ENCODE measurements at places on chromosomes 2 and 18.

- peak; percentile 99 for ATAC-seq
Observed at GRCh38 chr18:56890632-56891031, 239.5 kb downstream of the WDR7 start.

DNA sequence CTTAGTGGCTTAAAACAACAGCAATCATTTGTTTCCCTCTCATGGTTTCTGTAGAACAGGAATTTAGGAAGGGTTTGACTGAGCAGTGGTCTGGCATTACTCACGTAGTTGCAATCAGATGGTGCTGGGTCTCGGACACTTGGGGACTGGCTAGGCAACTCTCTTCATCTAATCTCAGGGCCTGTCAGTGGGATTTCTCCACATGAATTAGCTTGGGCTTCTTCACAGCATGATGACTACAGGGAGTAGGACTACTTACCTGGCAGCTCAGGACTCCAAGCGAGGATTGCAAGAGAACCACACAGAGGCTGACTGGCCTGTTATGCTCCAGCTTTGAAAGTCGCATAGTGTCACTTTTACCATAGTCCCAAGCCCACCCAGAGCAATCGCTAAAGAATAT lies 125.1 kb downstream of the TTC27 start:
- ATAC-seq, result no peak

DNA sequence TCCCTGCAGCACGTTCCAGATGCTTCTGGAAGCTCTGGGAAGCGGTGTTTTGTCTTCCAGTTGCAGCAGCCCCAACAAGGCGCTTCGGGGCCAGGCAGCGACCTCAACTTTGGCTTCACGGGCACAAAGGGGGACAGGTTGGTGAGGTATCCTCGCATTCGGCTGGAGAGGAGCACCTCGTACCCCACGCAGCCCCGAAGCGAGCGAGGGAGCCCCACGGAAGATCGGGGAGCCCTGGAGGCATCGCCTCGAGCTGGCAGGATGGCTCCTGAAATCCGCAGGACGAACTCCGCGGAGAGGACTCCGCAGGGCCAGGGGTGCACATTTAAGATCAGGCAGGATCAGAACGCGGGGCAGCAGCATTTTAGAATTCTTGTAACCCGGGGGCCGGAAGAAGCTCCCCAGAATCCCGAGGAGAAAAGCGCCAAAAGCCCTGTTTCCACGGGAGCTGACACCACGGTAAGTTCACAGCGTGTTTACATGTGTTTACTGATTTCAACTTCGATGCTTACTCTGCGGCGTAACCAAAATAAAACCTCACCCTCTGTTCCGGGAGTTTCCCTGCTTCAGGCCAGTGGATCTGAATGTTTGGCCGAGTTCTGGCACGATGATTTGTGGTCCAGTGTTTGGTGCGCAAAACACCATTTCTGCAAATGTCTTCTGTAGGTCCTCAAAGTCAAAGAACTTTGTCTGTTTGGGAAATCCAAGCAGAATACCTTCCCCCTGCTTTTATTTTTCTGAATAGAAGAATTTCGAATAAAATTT lies 212.5 kb downstream of the NEDD4L start:
- no peak for ATAC-seq

DNA sequence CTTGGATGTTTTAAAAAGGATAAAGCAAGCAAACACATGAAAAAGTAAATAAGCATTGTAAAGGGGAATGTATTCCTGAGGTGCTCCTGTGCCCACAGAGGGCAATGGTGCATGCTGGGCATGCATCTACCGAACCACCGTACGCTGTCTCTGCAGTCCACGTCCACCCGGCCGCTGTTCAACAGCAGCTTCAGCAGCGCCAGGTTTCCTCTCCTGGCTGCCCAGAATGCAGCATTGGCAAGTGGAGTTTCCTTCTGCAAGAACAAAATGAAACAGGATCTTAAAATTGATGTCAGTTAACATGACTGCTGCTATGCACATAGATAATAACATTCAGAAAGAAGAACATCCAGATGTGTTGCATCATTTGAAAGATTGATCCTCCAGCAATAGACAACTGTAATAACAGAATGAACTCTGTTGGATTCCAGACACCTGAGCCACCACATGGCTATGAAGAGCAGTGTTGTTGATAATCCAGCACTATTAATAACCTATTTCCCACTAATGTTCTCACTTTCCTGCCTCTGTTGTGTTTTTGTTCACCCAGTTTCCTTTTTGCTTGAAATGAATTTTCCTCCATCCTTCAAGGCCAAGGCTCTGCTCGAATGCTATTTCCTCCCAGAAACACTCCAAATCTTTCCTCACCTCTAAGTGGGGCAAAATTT lies 13.6 kb downstream of the ANKRD29 start:
- no peak for ATAC-seq

GRCh38 chr2:127515383-127515915 lies 10.8 kb downstream of the IWS1 start:
- ATAC-seq, result no peak

GRCh38 chr2:102657770-102658169 lies 38.4 kb downstream of the SLC9A2 start:
- ATAC-seq, result no peak

GRCh38 chr2:45904946-45905631 lies 253.6 kb downstream of the PRKCE start:
- no peak for ATAC-seq

GRCh38 chr2:176536439-176537133 lies 267.3 kb downstream of the MTX2 start:
- ATAC-seq, result no peak

DNA sequence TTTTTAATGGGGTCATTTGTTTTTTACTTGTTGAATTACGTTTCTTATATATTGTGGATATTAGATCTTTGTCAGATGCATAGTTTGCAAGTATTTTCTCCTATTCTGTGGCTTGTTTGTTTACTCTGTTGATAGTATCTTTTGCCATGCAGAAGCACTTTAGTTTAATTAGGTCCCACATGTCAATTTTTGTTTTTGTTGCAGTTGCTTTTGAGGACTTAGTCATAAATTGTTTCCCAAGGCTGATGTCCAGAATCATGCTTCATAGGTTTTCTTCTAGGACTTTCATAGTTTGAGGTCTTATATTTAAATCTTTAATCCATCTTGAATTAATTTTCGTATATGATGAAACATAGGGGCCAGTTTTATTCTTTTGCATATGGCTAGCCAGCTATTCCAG lies 13.2 kb downstream of the PIKFYVE start:
- no peak for ATAC-seq

DNA sequence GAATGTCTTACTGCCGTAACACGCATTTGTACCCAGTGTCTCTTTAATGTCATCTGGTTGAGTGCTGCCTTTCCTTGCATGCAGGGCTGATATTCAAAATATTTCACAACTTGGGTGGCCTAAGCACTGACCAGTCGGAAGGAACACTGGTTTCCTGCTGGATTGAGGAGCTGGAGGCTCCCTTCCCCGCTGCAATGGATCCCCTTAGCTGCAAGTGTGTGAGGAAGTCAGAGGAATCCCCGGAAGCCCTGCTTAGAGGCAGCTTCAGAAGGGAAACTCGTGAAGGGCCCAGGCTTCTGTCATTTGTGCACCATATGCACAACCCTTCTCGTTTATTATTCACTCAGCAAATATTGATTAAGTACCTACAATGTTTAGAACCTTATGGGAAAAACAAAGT lies 33.2 kb upstream of the SP3 start:
- ATAC-seq, result no peak

GRCh38 chr2:186591506-186591890 lies 1.6 kb downstream of the ITGAV start:
- ATAC-seq, result no peak

GRCh38 chr2:29615841-29616240 lies 305.5 kb downstream of the ALK start:
- no peak for ATAC-seq

DNA sequence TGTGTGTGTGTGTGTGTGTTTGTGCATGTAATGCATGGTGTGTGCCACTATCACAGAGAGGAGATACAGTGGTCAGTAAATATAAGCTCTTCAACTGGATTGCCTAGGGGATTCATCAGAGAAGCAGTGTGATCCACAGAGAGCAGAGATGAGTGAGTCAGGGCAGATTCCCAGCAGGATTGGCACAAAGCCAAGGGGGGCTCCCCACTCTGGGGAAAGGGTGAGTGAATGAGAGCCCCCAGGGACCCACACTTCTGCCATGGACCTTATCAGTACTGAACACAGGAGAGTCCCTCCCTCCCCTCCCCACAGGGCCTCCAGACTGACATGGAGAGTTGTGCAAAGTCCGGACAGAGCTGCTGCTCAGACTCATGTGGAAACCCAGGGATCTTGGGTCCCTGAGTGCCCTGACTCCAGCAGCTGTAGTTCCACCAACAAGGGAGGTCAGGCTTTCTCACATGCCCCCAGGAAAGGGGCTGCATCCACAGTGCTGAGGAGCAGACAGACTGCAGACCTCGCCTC lies 748.8 kb downstream of the NR4A2 start:
- no peak for ATAC-seq

DNA sequence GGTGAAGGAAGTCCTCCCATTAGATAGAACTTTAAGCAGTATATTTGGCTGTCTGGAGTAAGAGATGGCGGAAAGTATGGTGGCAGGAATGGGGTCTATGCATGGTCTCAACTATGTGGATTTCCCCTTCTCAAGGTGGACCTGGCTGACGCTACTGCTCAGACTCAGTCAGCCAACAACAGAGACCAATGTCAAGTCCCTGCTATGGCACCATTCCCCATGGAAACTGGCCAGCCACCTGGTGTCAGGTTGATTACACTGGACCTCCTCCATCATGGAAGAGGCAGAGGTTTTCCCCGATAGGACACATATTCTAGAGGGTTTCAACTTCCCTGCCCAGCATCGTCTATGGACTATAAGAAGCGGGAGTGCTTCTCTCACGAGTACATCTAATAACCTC lies 8.6 kb upstream of the FAHD2A start:
- ATAC-seq, result no peak

DNA sequence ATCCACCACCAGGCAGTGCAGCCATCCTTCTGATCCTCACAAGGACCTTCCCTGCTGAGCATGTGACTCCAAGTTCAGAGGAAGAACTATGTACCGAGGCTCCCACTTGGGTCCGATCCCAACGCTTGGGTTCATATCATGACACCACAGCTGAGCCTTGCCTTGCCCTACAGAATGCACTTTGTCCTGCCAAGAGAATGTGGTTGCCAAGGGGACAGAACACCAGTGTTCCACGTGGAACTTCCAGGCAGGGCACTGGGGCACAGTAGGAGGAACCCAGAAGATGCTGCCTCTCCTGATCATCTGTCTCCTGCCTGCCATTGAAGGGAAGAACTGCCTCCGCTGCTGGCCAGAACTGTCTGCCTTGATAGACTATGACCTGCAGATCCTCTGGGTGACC lies at the start of gene TEX51:
TEX51 (plus strand) TSS at position 255 of the 400 bp plus-strand sequence; CDS start at position 284, 29 bp downstream.
- ATAC-seq, result no peak

GRCh38 chr2:142892715-142893114 lies 15.3 kb downstream of the KYNU start:
- ATAC-seq, result no peak

GRCh38 chr2:215059724-215060123 lies 78.7 kb downstream of the ABCA12 start:
- ATAC-seq, result peak; percentile 61

- ATAC-seq, result no peak
Observed at GRCh38 chr2:58971511-58972360, 730.6 kb upstream of the FANCL start.

- no peak for ATAC-seq
Observed at GRCh38 chr2:197264332-197264731, 46.2 kb downstream of the ANKRD44 start.

- ATAC-seq, result no peak
Observed at GRCh38 chr2:208192611-208193236, 2.9 kb upstream of the C2orf80 start.

DNA sequence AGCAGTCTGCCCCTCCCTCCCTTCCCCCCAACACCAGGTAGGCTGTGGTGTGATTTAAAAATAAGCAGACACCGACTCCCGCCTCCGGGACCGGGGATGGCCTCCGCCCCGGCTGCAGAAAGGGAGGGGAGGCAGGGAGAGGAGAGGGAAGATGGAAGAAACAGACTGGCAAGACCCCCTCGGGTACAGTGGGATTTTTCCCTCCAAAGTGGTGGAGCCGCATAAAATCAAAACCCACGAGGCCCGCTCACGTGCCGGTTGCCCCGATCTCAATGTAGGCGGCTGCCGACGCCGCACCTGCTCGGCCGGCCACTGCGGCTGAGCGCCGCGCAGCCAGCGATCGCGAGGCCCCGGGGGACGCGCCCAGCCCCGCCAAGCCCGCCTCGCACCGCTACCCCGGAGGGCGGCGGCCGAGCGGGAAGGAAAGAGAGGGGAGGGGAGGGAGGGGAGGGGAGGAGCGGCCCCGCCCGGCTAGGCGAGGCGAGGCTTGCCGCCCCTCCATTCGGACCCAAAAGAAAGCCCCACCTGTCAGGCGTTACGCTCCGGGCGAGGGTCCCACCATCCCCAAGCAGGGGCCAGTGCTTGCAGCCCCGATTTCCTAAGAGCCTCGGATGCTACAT lies 811 bp downstream of the ADD2 start:
- ATAC-seq, result peak; percentile 41

- no peak for ATAC-seq
Observed at GRCh38 chr18:13910986-13911385, 4.3 kb downstream of the MC2R start.

- ATAC-seq, result peak; percentile 44
Observed at GRCh38 chr18:3611313-3612090, 161.5 kb downstream of the TGIF1 start.

DNA sequence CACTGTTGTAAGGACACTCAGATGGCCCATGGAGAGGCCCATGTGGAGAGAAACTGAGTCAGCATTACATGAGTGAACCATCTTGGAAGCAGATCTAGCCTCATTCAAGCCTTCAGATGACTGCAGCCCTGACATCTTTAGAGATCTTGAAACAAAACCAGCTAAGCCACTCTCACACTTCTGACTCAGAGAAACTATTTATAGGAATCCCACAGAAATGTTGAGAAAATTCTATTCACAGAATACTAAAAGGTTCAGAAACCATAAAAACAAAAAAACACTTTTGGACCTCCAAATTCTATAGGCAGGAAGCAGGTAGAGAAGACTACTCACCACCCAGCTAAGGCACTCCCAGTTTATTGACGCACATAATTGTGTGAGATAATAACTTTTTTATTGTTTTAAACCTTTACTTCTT lies 8.7 kb downstream of the TMEM169 start:
- no peak for ATAC-seq

Measured in SK-N-SH treated with all-trans-retinoic acid at 6 μM for 48 hours (cell line).